ENCODE measurements at places on chromosomes 5 and 9. TPM values are rescaled to one million over a fixed set of nuclear protein-coding genes. Genes with fewer than 3 reads are reported as not detected.

The SLC6A3 gene
- total RNA-seq: not detected

The SLC25A51 gene
- total RNA-seq: 34.3 TPM

The LHX3 gene
- total RNA-seq: not detected

The TAF11L12 gene
- not detected for total RNA-seq

The TRIM7 gene
- total RNA-seq: 12.6 TPM

The FCN2 gene
- total RNA-seq: not detected

The EIF4E1B gene
- not detected for total RNA-seq

The PCDHA9 gene
- total RNA-seq: not detected

The COL15A1 gene
- total RNA-seq: 0.13 TPM

DNA sequence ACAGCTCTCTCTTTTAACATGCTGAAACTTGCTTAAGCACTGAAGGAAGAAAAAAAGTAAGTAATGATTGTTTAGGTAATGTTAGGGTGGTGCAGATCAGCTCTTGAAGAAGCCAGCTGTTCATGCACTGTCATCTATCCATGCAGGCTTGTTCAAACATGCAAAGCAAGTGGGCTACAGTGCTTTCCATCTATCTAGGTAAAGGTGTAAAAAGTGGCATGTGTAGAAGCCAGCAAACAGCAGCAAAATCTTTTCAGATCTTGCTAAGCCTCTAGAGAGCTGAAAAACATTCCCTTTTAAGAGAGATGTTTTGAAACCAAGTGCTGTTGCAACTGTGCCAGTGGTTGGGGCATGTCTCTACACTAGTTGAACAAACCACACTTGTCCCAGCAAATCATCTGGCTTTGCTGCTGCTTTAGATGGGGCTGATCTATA is 214.4 kb downstream of the EFNA5 start:
- no peak for DNase-seq

DNA sequence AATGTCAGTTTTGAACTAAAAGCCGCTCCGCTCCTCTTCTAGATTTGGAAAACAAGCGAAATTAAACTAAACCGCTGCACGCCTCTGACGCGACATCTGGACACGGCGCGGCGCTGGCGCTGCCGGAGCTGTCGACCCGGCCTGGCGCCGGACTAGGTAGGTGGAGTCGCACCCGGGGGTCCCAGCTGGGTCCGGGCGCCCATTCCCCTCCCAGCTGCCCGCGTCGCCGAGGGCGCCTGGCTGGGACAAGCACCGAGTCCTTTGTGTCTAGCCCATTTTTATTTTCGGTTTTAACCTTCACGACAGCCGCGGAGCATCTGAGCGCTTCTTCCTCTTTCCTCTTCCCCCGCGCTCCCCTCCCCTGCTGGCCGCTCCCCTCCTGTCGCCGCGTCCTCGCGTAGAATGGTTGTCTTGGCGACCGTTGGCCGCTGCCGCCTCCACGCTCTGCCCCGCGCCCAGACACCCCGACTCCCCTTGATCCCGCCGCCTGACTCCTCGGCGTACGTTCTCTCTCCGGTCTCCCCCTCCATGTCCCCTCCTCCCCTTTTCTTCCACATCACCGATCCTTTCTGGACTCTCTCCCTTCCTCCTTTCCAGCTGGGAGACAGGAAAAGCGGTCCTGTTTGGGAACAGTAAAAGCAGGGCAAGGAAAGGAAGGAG is 545 bp downstream of the CDKN2B-AS1 start:
- DNase-seq: no peak

GRCh38 chr9:746661-747434 is 94.6 kb upstream of the DMRT1 start:
- no peak for DNase-seq

GRCh38 chr9:96478829-96479371 is 28.9 kb downstream of the HABP4 start:
- no peak for DNase-seq

DNA sequence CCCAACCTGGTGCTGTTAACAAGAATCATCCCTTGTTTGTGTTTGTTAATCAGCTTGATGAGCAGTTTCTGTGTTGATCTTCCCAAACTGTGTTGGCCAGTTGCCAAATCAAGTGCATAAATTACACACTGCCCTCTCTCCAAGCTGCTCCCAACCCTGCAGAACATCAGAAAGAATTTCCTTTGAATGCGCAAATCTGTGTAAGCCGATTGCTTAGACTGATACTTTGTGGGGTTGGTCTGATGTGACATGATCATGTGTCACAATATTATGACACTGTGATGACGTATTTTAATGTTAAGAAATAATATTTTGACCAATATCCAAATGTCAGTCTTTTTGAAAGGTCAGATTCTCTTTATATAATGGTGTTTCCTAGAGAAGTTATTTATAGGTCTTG is 766.4 kb upstream of the WWC1 start:
- no peak for DNase-seq

DNA sequence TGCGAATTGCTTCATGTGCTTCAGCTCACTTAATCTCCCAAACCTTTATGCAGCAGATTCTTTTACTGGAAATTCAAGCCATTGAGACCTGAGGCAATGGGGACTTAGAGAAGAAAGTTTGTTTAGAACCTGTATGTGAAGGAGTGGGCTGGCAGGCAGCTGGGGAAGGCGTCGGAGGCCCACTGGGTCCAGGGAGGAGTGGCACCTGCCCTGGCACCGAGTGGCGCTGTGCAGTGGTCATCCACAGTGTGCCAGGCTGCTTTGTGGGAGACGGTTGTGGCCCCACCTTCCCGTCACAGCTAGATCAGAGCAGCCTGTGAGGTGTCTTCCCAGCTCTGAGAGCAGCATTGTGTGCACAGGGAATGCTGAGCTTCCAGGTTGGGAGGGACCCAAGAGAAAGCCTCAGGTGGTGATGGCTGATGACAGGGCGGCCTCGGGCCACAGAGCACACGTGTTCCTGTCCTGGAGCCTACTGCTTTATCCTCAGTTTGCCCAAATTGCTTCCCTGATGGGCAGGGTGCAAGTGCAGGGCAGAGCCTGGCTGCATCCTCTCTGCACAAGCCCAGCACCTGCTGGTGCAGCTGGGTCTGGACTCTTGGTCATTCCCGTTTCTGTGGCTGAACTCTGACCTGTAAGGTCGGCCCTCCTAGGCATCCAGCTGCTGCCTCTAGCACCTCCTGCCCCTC is 175.2 kb downstream of the CACNA1B start:
- DNase-seq: no peak

- DNase-seq: peak; percentile 59
These were observed 28.4 kb upstream of the SLC12A7 start for GRCh38 chr5:1140171-1140817.

DNA sequence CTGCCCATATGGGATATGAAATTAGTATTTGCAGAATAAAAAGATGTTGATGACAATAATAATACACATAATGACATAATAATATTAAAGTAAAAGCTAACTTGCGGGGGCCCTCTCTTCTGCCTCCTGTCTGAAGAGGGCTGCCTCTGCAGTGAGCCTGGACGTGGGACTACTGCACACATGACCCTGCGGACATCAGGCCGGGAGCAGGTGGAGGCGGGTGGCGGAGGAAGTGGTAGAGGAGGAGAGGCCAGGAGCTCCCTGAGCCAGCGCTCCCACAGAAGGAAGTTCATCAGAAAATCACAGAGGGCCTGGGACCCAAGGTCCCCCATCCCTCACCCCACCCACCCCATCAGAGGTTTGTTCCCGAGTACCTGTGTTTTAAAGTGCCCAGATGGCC is 60.5 kb downstream of the ROPN1L start:
- no peak for DNase-seq

GRCh38 chr5:82620957-82621600 is 342.9 kb upstream of the RPS23 start:
- DNase-seq: peak; percentile 4

GRCh38 chr5:154505567-154505966 is 27.5 kb upstream of the HAND1 start:
- DNase-seq: no peak

- DNase-seq: no peak
These were observed 324.3 kb upstream of the RFX3 start for GRCh38 chr9:3850098-3850497.

DNA sequence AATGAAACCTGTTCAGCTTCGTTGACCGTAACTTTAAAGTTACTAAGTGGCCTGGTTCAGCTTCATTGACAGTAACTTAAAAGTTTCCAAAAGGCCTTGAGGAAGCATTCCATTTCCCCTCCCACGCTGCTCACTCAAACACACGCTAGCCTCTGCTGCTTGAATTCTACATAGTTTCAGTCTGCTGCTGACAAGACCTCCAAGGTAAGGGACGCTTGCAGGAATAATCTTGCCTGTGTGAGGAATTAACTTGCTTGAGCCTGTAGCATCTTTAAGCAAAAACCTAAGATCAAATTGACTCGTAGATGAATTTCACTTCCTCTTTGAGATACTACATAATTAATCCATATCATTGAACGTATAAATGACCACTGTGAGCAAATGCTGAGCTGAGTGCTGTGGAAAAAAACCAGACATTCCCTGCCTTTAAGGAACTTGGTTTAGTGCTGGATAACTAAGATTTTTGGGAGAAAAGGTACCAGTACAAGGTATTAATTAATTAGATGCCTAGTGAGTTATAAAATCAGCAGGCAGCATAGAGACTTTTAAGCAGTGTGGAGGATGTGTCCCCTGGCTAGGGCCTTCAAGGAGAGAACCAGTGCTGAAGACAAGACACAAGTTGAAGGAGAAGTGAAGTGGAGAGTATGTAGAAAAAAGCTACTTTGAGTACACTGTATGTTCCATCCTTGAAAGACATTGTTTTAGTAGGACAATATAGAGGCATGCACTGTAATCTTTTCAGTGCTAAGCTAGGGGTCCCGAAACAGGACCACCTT is 39.2 kb downstream of the GRAMD2B start:
- no peak for DNase-seq

DNA sequence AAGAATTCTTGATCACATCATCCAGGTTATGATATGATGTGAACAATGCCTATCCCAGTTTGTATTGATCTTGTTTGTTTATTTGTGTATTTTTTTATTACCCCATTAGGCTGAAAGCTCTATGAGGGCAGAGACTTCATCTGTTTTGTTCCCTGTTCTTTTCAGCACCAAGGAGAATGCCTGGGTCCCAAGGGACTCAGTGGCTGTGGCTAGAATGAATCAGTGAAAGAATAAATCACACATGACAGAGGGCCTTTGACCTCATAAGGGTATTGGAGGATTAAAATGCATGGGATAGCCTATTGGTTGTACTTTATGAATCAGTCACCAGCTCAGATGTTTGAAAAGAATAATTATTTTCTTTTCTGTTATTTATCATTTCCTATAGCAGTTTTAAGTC is 292.2 kb downstream of the GAS1 start:
- no peak for DNase-seq

GRCh38 chr9:77907585-77907984 is 124.0 kb downstream of the GNAQ start:
- peak; percentile 27 for DNase-seq

- DNase-seq: peak; percentile 21
These were observed 52.3 kb downstream of the TLE4 start for GRCh38 chr9:79623799-79624721.

GRCh38 chr9:20689833-20690232 is 5.8 kb downstream of the FOCAD start:
- DNase-seq: no peak

- DNase-seq: peak; percentile 8
These were observed 73.5 kb upstream of the MEGF10 start for GRCh38 chr5:127216898-127217675.

GRCh38 chr9:116569111-116569510 is 118.0 kb upstream of the TRIM32 start:
- no peak for DNase-seq

GRCh38 chr5:172686111-172686510 is 45.0 kb downstream of the NEURL1B start:
- DNase-seq: peak; percentile 43

DNA sequence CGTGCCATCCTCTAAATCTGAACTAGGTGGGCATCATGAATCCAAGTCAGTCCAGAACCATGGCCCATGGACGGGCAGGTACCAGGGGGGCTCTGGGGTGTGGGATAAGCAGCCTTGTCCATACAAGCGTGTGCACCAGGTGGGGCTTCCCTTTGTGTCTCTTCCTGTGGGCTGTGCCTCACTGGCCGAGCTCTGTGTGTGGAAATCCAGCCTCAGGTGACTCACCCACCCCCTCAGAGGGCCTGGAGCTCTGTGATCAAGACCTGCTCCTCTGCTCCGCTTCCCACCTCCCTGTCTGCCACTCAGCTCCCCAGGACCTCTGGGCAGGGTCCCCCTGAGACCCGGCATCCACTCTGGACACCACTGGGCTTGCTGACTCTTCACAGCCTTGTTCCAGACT is 33.0 kb downstream of the GADD45G start:
- DNase-seq: no peak

- DNase-seq: peak; percentile 18
These were observed 667.2 kb downstream of the TLE1 start for GRCh38 chr9:81022177-81022576.

- DNase-seq: no peak
These were observed 525 bp downstream of the SRP19 start for GRCh38 chr5:112861638-112861985.

GRCh38 chr5:64606926-64607325 is 83.4 kb upstream of the SHISAL2B start:
- no peak for DNase-seq

GRCh38 chr5:1502046-1502736 is 21.6 kb downstream of the LPCAT1 start:
- no peak for DNase-seq

DNA sequence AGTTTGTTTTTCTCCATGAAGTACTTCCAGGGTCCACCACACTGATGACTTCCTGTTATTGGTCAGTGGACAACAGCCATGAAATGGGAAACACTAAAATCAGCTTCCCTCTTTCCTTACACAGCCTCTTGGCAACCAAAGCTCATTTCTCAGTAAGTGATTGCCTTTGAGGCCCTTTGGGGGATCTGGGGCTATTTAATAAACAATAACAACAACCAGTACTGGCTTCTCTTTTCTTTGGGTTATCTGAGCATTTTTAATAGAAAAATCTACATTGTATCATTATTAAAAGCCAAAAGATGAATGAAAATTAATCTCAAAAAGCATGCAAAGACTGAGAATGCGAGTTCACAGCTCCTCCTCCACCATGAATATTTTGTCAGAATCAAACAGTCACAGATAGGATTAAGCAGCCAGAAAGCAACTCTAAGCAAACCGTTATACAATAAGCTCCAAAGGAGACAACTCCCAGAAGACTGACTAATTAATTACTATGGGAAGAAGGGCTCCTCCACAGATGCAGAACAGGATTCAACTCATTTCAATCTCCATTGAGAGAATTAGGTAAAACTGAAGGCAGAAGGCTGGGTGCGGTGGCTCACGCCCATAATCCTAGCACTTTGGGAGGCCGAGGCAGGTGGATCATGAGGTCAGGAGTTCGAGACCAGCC is 68.3 kb downstream of the SERINC5 start:
- no peak for DNase-seq

- no peak for DNase-seq
These were observed 47.9 kb upstream of the SLC25A51 start for GRCh38 chr9:37951671-37952449.

- peak; percentile 68 for DNase-seq
These were observed 2.0 kb downstream of the GLIS3 start for GRCh38 chr9:4297786-4298254.

GRCh38 chr5:125011419-125011818 is 265.0 kb upstream of the ZNF608 start:
- DNase-seq: no peak

Data from HT1080 (cell line).